ENCODE measurements at places on chromosomes 4 and X.
A peak's percentile ranks its signal among the peaks of the same experiment; 100 is the strongest.

DNA sequence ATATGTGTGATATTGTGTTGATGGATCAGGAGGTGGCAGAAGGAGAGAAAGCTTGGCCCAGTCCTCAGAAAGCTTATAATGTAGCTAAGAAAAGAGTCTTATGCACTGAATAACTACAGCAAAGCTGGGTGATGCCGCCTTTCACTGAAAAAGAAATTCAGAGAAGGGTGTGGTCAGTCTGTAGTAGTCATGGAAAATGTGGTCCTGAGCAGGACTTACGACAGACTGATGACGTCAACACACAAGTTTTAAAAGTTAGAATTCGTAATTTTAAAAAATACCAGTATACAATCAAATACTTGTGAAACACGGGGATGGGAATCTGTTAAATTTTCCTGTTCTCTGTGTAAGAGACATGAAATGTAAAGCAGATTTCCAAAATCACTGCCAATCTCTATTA lies 87.0 kb upstream of the RAPGEF2 start:
- DNase-seq: no peak

GRCh38 chrX:45187731-45188130 lies 12.9 kb downstream of the DIPK2B start:
- DNase-seq: no peak

DNA sequence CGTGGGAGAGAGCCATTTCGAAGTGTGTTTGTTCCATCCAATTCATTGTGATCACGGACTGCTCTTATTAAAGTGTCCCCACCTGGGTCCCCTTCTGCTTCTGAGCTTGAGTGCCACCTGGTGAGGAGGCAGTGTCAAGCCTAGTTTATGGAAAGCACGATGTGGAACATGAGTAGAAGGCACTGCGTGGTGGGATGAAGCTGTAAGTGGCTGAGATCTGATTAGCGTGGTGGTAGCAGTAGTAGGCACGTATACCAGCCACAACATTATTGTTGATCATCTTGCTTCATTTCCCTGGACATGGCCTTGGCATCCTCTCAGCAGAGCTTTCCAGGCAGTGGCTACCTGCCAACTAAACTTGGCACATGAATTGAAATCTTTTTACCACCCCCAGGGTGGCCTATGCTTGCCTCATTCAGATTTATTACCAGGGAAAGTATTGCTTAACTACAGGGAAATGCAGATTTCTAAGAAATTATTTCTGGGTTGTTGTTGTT lies 46.4 kb downstream of the GPAT3 start:
- no peak for DNase-seq

DNA sequence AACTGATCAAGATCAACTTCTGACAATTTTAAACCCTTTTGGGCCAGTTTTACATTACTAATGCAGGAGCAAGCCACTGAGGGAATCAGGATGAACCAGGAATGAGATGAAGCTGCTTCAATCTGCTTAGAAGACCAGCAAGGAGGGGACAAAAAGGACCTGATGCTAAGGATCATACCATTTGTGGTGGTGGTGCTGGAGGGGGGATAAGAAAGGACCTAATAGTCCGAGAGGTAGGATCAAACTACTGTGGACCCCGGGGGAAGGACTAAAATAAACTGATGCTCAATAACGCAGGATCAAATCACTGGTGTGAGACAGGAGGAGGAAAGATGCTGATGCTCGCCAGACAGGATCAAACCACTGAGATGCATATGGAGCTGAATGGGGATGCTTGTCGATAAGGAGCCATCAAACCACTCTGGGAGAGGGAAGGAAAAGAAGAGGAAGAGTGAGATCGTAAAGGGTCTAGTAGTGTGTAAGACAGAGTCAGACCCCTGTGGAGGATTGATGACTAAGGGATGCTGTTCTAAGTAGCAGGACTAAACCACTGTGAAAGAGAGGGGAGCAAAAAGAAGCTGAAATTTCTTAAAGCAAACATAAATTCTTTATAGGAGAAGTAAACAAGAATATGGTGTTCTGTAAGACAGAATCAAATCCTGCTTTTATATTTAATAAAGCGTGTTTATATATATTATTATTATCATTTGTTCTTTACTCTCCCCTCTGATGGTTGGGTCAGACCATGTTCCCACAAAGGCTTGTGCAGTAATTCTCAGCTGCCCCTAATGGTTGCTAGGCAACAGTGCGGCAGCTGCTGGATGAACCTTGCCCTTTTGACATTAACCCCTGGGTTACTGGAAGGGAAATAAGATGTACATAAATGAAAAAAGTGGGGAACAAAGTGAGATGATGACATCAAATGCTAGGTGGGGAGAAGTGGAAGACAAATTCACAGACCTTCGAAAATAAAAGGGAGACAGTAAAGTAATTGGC lies 432.5 kb upstream of the FGF16 start:
- DNase-seq: peak; percentile 92
